Glutamatergic neuron (in vitro differentiated cells): ENCODE measurements at places on chromosomes 16 and 17. TPM values are rescaled to one million over a fixed set of nuclear protein-coding genes. Genes with fewer than 3 reads are reported as not detected.

GRCh38 chr16:11418506-11418905 lies 73.2 kb downstream of the RMI2 start:
- no peak for DNase-seq

- DNase-seq, result no peak
Observed at GRCh38 chr17:22703786-22704441, 1011.6 kb downstream of the KCNJ18 start.

DNA sequence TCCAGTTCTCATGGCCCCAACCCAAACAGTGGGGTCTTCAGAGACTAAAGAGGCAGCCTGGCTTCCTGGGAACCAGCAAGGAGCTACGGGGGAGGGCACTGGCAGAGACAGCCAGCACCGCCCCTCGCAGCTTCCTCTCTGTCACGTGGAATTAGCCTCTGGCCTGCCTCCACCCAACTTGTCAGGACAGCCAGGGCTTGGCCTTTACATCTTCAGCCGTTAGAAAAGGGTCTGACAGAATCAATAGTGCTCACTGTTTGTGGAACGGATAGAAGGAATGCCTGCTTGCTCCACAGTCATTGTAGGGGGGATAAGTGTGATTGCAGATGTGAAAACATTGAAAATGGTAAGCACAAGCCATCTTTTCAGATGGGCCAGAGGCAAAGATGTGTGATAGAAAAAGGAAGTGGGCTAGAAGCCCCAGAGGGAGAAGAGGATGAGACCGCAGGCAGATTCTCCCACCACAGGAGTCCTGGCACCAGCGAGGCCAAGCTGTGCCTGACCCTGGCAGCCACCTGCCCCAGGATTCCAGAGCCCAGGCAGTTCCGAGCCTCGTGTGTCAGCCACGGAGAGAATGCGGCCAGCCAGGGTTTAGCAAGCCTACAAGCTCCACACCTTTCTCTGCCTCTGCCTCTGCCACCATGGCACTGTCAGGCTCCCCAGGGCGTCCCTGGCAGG lies 18.6 kb downstream of the GRIN2C start:
- DNase-seq, result no peak

- no peak for DNase-seq
Observed at GRCh38 chr16:57795431-57795878, 6.8 kb downstream of the KIFC3 start.

DNA sequence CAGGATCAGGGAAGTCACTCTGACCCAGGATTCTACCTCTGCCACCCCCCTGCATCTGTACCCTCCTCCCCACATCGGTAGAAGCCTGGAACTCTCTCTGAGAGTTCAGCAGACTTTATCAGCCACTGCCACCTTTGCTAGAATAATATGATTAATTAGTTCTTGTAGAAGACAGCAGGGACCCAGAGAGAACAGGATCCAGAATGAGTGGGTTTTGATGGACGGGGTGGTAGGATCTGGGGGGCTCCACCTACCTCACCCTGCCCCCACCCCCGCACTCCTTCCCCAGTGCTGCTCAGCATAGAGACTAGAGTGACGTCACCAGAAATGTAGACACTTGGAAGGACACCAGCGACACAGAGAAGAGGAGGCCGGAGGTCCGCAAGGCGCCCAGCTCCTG lies 33.5 kb downstream of the ABCC6 start:
- DNase-seq, result no peak

- peak; percentile 57 for DNase-seq
Observed at GRCh38 chr17:29588562-29589411, 661 bp downstream of the GIT1 start.

- DNase-seq, result no peak
Observed at GRCh38 chr17:42660692-42661345, 1.7 kb downstream of the TUBG2 start.

DNA sequence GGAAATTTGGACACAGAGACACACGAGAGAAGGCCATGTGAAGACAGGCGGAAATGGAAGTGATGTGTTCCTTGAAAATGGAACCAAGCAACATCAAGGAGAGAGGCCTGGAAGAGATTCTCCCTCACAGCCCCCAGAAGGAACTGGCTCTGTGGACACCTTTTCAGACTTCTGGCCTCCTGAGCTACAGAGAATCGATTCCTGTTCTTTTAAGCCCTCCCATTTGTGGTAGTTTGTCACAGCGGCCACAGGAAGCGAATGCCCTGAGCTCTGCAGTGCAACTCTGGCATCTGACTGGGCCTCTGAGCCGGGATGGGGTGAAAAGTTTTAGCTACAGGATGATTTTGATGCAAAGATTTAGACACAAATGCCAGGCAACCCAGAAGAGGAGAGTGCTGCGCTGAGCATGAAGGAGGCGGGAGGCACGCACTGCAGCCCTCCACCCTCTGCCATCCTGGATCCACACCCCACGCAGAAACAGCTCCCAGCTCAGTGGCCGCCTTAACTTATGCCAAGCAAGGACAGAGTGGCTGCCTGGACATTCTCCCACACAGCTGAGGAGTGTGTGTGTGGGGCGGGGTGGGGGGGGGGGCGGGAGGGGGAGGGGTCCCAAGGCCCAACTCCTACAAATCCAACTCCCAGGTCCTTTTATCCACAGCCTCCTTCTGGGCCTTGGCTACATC lies 2.2 kb downstream of the TIMP2 start:
- DNase-seq, result no peak

- DNase-seq, result no peak
Observed at GRCh38 chr17:66777689-66778225, 57.2 kb upstream of the CACNG5 start.

DNA sequence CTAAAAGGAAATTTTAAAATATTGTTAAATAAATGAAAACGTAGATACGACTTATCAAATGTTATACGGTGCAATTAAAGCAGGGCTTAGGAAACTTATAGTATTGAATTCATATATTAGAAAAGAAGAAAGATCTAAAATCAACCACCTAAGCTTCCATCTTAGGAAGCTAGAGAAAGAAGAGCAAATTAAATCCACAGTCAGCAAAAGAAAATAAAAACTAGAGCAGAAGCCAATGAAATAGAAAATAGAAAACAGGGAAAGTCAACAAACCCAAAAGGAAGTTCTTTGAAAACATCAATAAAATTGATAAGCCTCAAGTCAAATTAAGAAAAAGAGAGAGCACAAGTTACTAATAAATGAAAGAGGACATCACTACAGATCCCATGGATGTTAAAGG lies 74.6 kb upstream of the CACNG5 start:
- DNase-seq, result no peak

DNA sequence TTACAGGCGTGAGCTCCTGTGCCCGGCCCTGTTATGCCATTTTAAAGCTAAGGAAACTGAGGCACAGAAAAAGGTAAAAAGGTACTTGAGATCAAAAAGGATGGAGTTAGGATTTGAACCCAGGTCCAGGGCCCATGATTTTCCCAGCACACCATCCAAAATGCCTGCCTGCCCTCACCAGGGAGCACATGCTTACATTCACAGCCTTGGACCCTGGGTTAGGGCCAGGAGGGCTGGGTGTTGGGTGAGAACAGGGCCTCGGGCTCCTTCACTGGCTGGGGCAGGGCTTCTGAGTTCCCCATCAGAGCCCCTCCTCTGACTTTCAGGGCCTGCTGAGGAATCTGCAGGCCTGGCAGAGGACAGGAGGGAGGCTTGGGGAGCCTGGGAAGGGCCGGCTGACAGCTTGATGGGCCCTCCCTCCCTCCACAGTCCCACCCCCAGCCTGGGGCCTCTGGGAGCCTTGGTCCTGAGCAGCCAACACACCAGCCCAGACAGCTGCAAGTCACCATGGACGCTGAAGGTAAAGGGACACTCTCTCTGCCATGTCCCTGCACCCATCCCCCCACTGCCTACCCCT lies at the start of gene QPRT:
Gene QPRT (plus strand): TSS at position 490 of the 577 bp plus-strand sequence. CDS start 18 bp downstream, at position 508.
- peak; percentile 74 for DNase-seq

GRCh38 chr16:64364894-64365293 lies 757.0 kb downstream of the CDH11 start:
- DNase-seq, result no peak

DNA sequence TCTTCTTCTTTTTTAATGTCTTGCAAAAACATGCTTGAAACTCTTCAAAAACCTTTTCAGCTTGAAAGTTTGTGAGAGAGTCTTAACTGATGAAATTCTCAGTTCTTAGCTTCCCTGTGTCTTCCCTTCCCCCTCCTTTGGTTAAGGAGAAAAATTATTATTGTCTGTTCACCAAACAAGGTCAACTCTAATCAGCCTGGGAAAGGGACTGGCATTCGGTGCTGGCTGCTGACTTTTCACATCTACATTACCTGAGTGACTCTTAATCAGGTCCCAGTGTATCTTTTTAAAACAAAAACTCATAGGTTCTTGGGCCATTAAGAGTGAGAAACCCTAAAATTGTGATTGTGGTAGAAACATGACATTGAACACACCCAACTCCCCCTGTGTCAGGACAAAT lies 39.1 kb upstream of the AXIN2 start:
- no peak for DNase-seq

DNA sequence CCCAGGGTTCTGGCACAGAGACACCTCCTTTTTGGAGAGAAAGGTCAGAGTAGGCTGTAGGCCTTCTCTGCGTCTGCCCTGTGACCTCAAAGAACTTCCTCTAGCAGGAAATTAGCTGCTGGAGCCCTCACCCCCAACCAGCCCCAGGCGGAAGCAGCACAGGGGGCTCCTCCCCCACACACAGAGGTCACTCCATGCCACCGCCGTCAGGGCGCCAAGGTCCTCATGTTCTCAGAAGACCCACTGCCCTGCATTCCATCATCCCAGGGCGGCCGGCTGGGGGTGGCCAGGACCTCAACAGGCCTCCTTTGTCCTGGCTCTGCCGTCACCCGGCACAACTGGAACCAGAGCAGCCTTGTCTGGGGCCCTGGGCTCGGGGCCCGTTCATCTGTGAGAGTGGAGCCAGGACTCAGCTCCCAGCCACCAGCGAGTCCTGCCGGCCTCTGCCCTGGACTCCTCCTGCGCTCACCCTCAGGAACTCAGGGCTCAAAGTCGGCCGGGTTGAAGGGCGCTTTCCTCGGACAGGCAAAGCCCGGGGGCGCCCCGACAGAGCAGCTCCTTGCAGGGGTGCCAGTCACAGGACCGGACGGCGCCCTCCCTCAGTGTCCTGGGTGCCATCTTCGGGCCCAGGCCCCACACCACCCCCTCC lies 1.2 kb downstream of the TMC6 start:
- DNase-seq, result no peak

- no peak for DNase-seq
Observed at GRCh38 chr16:87764600-87765472, 950 bp downstream of the KLHDC4 start.

GRCh38 chr17:47742319-47743181 lies 9.5 kb downstream of the TBX21 start:
- DNase-seq, result peak; percentile 77

DNA sequence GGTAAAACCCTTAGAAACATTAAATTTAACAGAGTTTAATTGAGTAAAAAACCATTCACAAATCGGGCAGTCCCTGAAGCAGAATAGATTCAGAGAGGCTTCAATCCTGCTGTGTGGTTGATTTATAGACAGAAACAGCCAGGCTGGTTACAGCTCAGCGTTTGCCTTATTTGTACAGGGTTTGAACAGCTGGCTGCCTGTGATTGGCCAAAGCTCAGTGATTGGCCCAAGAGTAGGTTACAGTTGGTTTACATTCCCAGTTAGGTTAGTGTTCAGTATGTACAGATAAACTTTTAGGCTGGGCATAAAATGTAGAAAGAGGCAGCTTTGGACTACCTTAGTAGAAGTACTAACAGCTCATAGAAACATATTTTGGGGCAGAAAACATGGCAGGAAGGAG lies 210.4 kb upstream of the ELAC2 start:
- DNase-seq, result no peak

DNA sequence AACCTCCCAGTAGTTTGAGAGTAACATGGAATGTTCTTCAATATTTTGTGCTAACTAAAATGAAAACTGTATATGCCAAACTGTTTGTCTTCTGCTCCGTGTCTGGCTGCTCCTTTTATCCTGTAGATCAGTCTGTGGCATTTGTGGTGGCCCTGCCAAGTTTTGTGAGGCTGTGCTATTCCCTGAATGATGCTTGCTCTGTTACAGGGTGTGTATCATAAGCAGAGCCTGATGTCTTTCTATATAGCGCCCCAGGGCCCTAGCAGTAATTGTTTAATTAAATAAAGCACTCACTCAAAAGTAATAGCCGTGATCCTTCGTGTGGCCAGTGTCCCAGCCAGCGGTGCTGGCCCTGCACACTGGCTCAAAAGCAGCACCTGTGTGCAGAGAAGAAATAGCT lies 27.8 kb upstream of the NAT9 start:
- DNase-seq, result no peak

DNA sequence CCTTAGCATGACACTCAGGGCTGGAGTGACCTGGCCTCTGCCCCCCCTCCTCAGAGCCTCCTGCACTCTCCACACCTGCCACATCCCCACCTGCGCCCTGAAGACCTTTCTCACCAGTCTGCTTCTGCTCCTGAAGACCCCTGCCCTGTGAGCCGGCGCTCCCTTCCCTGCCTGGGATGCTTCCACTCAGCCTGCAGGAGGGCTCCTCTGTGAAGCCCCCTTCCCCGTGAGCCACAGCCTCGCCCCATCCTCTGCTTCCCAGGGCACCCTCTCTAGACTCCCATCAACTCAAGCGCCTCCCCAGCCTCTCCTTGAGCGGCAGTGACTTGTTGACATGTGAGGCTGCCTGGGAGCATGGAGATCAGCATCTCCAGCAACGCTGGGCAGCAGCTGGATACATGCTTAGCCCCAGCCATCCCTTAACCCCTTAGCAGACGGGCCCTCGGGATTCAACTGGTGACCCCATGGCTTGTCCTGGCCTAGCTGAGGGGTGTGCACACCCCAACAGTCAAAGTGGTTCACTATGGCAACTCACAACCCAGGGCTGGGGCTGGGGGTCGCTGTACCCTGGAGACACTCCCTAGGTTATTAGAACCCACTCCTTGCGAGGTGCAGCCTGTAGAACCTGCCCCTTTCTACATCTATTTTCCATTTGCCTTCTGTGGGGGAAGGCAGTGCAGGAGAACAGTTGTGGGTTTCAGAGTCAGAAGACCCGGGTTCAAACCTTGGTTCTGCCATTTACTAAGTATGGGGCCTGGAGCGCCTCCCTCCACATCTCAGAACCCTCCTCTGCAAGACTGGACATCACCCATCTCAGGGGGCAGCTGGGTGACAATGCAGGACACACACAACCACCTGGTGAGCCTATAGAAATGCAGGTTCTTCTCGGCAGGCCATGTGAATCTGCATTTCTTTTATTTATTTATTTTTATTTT lies 21.5 kb downstream of the TMEM235 start:
- no peak for DNase-seq

GRCh38 chr16:57862698-57863433 lies 60.6 kb upstream of the KIFC3 start:
- no peak for DNase-seq

DNA sequence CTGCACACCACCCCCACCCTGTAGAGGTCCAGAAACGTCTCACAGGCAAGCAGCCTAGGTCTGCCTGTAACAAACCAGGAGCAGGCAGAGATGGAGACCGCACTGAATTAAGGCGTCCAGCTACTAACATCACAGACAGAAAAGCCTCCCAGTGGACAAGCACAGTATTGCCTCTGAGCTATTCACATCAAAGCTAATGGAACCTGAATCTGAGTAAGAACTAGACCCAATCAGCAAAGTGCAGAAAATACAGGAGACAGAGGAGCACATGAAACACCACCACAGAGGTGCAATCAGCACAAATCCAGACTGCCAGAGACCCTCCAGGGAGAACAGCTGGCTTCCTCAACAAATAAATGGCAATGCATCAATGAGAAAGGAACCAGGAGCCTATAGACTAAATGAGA lies 22.2 kb upstream of the PEMT start:
- peak; percentile 67 for DNase-seq

ACE gene
- total RNA-seq, result 3.7 TPM

ZFP3 gene
- total RNA-seq, result 4.9 TPM

CX3CL1 gene
- total RNA-seq, result not detected

TAF1C gene
- total RNA-seq, result 74.7 TPM

ABCA10 gene
- 4.2 TPM for total RNA-seq

TMC5 gene
- total RNA-seq, result not detected

TOM1L1 gene
- total RNA-seq, result 6.4 TPM

SMIM5 gene
- total RNA-seq, result 0.20 TPM

PDP2 gene
- total RNA-seq, result 18.3 TPM

PRR29 gene
- total RNA-seq, result not detected
